Thoracic aorta (tissue), 2 donors: ENCODE measurements at places on chromosomes 2 and 18. TPM values are rescaled to one million over a fixed set of nuclear protein-coding genes. Genes with fewer than 3 reads are reported as not detected.

GRCh38 chr18:45518311-45519155, 96.7 kb upstream of the SLC14A2 start:
- no peak for DNase-seq

GRCh38 chr2:151906633-151906998, 78.4 kb upstream of the ARL5A start:
- DNase-seq, result no peak

HOXD10 gene
- total RNA-seq, result not detected

DNA sequence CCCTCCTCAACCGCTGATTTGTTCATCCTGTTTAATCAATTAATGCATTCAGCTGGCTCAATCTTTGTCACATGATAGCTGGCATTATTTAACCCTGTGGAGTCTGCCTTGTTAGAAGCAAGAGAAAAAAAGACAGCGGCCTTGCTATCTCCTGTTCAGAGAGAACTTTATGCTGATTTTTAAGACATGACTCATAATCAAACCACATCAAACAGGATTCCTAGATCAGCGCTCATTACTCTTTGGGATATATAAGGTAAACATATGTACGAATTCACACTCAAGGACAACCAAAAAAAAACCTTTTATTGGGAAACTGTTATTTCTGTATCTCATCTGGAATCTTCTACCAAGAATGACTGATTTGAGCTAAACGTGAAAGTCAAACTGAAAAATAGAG, 195.1 kb downstream of the C1D start:
- no peak for DNase-seq

ESPNL gene
- total RNA-seq, result not detected

GRCh38 chr2:74464406-74464805, 776 bp downstream of the MOGS start:
- DNase-seq, result no peak

DNA sequence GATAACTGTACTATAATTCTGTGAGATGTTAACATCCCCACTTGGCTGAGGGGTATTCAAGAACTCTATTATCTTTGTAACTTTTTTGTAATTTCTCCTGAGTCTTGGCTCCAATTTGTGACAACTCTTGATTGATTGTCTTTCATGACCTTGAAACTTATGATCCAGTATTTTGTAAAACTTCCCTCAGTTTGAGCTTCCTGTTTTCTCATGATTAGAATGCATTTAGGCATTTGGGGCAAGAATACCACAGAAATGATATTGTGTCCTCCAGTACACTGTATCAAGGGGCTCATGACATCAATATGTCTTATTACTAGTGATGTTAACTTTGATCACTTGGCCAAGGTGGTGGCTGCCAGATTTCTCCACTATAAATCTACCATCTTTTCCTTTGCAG, 37.4 kb downstream of the PNO1 start:
- DNase-seq, result no peak

DNA sequence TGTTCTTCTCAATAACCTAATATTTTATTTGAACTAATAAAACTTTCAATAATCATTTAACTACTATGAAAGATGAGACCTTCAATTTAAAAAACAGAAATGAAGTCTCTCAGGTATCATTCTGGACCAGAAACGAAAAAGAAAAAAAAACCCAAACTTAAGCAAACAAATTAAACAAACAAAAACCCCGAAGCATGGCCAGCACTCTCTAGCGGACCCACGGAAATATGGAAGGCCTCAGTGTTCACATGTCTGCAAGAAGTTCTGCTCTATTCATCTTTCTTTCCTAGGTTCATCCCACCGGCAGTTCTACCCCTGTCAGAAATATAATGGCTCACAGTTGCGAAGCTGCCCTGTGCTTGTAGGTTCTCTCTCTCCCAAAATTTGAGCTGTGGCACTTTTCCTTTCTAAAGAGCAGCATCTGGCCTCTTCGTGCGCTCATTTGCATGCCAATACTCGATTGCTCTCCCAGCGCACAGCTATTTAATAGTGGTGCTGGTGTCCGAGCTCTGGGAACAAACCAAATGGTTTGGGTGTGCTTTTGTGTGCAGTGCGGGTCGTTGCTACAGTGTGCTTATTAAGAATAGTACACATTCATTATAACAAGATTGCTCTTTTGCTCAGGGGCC, 129.0 kb upstream of the ZEB2 start:
- no peak for DNase-seq

GRCh38 chr18:51211552-51211951, 14.1 kb upstream of the MEX3C start:
- no peak for DNase-seq

DNA sequence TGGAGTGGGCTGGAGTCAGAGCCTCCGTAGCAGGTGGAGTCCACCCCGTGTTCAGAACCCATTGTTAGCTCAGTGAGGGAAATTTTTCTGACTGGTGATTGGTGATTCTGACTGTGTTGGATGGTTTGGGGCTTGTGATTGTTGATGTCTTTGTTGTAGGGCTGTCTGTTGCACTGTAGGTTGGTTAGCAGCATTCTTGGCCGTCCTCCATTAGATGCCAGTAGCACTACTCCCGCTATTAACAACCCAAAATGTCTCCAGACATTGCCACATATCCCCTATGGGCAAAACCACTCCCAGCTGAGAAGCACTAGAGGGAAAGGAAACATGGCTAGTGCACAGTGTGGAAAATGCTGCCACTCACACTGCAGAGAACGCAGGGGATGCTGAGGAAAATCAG, 51.7 kb downstream of the ARMC9 start:
- no peak for DNase-seq

GRCh38 chr2:171652416-171652785, 34.9 kb upstream of the DYNC1I2 start:
- DNase-seq, result no peak

GRCh38 chr2:40725950-40726349, 274.1 kb upstream of the SLC8A1 start:
- DNase-seq, result no peak

ASB3 gene
- 13.3 TPM for total RNA-seq

- no peak for DNase-seq
Measured at GRCh38 chr2:232104076-232104646, 142.6 kb downstream of the DIS3L2 start.

- no peak for DNase-seq
Measured at GRCh38 chr2:182650704-182651103, 65.4 kb upstream of the DNAJC10 start.

GRCh38 chr2:165874445-165875039, 79.0 kb downstream of the TTC21B start:
- no peak for DNase-seq

DNA sequence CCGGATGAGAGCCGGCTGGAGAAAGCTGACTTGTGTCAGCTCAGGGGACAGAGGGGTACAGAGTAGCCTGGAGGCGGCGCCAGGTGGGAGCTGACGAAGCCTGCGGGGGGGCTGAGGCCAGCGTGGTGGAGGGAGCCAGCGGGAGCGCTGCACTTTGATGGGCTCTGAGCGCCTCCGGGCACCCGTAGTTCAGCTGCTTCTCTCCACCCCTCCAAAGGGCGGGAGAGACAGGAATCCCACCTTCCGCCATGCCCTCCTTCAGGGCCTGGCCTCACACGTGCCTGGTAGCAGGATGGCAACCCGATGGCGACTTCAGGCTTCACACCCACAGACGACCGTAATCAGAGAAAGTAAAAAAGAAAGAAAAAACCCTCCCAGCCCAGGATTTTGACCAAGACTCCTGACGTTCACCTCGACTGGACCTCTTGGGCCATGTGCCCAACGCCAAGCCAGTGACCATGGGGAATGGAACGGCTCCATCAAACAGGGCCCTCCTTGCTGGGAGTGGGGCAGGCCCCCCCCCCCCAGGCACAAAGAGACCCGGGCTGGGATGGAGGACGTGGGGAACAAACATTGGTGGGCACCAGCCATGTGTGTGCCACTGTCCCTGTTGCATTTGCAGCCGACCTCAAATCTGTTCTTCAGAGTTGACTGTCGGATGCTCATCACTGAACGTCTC, 60.7 kb upstream of the ASAP2 start:
- no peak for DNase-seq

TTC39C gene
- 23.4 TPM for total RNA-seq

L3MBTL4 gene
- total RNA-seq, result 0.27 TPM

DNA sequence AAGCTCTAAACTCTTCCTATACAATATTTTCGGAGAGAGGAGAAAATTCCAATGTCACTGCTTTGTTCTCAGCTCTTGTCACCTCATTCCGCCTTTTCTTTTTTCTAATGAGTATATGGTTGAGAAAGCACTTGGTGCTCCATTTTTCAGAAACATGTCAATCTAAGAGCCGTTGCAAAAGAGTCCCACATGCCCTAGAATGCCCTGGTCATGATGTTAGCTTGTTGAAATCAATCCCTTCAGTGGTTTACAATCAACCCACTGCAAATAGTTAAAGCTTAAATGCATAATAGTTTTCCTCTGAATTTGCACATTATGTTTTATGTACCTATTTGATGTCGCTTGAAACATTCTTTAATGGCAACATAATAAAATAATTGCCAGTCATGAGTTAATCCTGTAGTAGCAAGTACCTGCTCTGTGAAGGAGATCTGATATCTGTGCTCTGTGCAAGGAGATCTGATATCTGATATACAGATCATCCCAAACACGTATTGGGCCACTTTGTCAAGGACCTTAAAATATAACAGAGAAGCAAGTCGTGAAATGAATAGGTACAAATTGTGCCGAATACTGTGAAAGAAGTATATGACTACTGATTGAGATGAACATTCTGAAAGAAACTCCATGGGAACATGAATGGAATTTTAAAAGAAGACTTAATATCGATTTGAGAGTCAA, 1633.5 kb downstream of the SUCLG1 start:
- no peak for DNase-seq

DNA sequence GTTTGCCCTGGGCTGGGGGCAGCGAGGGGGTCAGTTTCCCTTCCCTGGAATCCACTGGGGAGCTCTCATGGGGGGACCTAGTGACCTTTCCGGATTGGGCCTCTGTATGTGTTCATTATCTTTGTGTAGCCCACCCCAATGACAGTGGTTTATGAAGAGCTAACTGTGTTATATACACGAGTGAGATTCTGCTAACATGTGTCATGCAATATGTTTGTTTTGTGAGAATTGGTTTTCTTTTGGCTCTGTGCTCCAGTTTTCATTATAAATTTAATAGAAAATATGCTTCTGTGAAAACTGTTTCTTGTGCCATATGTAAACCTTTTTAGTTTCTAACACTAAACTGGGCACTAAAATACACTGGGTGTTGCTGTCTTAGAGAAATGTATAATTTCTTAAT, 110.6 kb downstream of the WDSUB1 start:
- no peak for DNase-seq

GRCh38 chr2:86482034-86482433, 40.9 kb downstream of the KDM3A start:
- no peak for DNase-seq

DNA sequence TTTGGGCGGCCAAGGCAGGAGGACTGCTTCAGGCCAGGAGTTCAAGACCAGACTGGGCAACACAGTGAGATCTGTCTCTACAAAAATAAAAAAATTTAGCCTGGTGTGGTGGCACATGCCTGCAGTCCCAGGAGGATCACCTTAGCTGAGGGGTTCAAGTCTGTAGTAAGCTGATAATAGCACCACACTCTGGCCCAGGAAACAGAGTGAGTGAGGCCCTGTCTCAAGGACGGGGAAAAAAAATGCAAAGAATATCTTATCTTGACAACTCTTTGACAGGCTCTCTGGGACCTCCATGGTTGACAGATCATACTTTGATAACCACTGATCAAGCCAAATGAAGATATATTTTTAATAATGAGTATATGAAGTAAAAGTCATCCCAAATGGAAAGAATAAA, 22.7 kb downstream of the USP34 start:
- no peak for DNase-seq

DAW1 gene
- total RNA-seq, result 1.2 TPM

SCN7A gene
- 9.0 TPM for total RNA-seq

ZEB2 gene
- total RNA-seq, result 190 TPM

DNA sequence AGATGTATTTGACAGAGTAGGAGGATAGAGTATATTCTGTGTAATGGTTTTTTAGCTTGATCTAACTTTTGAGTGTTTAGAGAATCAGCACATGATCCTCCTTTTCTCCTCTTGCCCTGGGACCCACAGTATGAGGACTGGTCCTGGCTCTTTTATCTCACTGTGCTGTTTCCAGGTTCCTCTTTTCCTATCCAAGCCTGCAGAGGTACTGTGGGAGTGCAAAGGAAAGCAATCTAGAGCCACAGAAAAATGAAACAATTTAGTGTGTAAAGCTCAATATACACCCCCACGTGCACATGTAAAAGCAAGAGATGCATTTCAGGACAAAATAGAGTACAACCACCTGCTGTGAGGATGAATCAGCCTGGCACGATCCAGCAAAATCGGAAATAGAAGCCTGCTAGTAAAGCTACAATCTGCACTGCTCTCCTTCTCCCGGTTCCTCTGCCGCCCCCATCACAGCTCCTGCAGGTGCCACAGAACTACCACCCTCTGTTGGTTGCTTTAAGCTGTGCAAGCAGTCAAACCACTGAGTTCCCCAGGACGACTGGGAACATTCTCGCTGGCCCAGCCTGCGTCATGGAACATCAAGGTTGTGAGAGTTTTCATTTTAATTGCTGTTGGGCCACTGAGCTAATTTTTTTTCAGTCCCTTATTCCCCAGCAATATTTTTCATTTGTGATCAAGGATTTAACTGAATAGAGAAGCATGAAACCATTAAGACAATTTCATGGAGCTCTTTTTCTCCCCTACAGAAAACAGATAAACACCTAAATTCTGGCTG, 47.8 kb upstream of the MAPRE3 start:
- DNase-seq, result no peak

GRCh38 chr2:224257156-224257555, 144.8 kb downstream of the FAM124B start:
- DNase-seq, result no peak

GRCh38 chr2:37561615-37562569, 109.5 kb downstream of the CDC42EP3 start:
- DNase-seq, result no peak

- no peak for DNase-seq
Measured at GRCh38 chr2:39667886-39668276, 2.2 kb downstream of the TMEM178A start.

AGXT gene
- not detected for total RNA-seq

DES gene
- 302 TPM for total RNA-seq

ACVR1C gene
- not detected for total RNA-seq

GRCh38 chr18:50611529-50611941, 51.6 kb downstream of the MAPK4 start:
- no peak for DNase-seq

DNA sequence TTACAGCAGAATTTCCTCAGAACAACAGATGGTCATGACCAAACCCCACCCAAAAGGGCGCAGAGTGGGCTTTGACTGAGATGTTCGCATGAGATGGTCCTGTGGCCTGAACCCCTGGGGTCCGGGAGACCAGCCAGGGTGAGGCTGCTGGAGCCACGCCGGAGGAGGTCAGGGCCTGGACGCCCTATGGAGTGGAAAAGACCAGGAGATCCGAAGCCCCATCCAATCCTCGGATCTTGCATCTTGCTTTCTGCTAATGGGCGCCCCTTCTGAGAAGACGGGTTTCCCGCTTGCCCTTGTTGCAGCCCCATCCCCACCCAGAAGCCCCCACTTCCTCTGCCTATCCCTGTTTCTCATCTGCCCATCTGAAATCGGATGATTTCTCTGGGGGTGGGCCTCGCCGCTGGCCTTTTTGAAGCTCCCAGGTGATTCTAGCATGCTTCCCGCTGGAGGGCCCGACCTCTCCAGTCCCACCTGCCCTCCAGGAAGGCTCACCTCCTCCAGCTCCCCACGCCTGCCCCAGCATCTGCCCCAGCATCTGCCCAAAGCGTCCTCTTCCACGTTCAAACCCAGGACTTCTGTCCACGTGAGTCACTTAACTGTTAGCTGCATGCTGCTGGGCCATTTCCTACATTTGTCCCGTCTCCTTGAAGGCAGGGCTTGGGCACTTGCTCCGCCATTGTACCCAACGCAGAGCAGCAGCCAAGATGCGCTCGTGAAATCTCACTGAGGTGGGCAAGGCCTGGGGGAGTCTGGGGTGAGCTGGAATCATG, 4.3 kb upstream of the CNDP1 start:
- no peak for DNase-seq

CYP1B1 gene
- 27.1 TPM for total RNA-seq
